ENCODE measurements at places on chromosomes 5 and 9.

- DNase-seq, result no peak
Observed at GRCh38 chr5:59123595-59124561, 541.0 kb downstream of the RAB3C start.

GRCh38 chr5:108760512-108760911 lies 12.8 kb downstream of the FER start:
- no peak for DNase-seq

- DNase-seq, result no peak
Observed at GRCh38 chr9:21590058-21590996, 108.2 kb upstream of the IFNE start.

GRCh38 chr5:32507738-32508434 lies 63.3 kb upstream of the ZFR start:
- peak; percentile 30 for DNase-seq

- no peak for DNase-seq
Observed at GRCh38 chr9:137913771-137914767, 36.5 kb downstream of the CACNA1B start.

- no peak for DNase-seq
Observed at GRCh38 chr9:127776195-127776923, 2.1 kb downstream of the SH2D3C start.

GRCh38 chr9:128160603-128160987 lies 530 bp downstream of the BBLN start:
- DNase-seq, result peak; percentile 38

GRCh38 chr5:123088031-123088805 lies 823 bp upstream of the PRDM6 start:
- DNase-seq, result peak; percentile 42

DNA sequence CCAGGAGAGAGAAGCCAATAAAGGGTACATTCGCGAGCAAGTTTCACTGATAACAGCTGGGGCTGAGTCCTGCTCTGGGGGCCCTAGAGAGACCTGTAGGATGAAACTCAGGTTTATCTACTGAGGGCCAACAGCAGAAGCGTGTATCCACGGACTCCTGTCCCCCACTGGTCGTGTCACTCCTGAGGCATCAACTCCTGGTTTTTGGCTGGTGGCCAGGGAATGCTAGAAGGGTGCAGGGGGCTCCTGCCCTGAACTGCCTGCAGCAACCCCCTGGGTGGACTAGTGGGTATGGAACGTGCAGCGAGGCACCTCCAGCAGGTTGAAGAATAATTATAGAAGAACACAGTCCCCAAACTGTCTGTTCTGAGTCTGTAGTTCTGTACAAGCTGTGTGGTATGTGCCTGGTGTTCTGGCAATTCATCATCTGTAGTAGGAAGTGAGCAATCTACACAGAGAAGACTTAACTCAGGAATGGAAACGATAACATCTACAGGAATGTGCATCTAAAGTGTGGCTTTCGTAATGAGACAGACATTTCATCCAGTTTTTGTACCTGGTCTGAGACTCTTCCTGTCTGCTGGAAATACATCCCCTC lies 64.5 kb upstream of the GNA14 start:
- DNase-seq, result peak; percentile 80

DNA sequence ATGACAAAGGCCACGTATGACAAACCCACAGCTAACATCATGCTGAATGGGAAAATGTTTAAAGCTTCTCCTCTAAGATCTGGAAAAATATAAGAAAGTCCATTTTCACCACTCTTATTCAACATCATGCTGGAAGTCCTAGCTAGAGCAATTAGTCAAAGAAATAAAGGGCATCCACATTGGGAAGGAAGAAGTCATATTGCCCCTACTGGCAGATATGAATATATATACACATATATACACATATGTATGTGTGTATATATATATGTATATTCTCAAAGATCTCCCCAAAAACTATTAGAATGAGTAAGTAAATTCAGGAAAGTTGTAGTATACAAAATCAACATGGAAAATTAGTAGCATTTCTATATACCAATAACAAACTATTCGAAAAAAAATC lies 17.1 kb downstream of the APBA1 start:
- DNase-seq, result no peak

- no peak for DNase-seq
Observed at GRCh38 chr9:75683591-75683990, 206.9 kb upstream of the PCSK5 start.

DNA sequence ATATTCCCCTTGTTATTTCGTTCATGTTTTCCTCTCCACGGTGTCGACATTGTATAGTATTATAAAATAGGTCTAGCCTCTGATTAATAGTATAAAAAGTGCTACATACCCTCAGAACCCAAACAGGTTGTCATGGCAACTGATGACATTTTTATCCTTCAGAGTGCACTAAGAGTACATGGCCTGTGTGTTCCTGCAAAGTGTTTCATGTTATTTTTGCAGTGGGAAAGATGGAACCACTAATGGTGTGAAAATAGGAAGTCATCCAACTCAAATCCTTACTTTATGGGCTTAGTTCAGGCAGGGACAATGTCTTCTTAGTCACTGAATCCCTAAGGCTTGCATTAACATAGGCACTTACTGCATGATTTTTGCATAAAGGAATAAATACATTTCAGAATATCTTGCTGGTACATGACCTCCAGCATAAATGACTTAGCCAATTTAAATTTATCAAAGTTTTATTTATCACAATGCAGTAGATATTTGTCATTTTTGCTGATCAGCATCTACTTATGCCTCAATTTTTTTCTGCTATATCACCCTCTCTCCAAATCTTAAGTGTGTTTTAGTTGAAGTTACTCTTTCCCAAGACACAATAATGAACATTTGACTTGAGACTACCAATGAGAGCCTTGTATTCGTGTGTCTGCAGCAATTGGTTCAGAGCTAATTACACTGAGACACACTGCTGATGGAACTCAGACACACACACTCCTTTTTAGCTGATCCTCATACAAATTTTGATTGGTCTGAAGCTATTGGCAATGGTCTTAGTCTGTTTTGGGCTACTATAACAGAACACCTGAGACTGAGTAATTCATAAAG lies 243.7 kb downstream of the KCTD16 start:
- DNase-seq, result no peak

GRCh38 chr9:134550584-134550983 lies 91.0 kb upstream of the COL5A1 start:
- DNase-seq, result no peak

GRCh38 chr5:116652196-116652729 lies 77.6 kb upstream of the SEMA6A start:
- DNase-seq, result peak; percentile 94

- DNase-seq, result no peak
Observed at GRCh38 chr5:74394528-74394915, 246.0 kb downstream of the ENC1 start.

GRCh38 chr9:38621434-38622287 lies 1.3 kb upstream of the ANKRD18A start:
- peak; percentile 66 for DNase-seq

GRCh38 chr5:72555871-72556270 lies 48.7 kb upstream of the ZNF366 start:
- no peak for DNase-seq

DNA sequence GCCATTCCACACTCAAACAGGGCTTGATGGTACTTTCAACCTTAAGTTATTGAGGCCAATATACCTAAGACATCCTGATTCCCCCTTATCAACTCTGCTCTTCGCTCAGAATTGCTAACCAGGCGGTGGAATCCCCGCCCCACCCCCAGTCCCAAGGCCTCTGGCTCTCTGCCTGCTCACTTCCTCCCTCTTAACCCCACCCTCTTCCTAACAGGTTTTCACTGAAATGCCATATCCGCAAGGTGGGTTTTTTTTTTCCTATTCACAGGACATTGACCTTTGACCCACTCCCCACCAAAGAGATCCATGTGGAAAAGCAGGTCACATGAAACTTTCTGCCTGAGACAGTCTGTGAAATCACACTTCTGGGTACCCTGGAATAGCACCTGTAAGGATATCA lies 66.6 kb upstream of the IFNK start:
- no peak for DNase-seq

GRCh38 chr5:141409598-141410306 lies 1.9 kb downstream of the PCDHGB6 start:
- no peak for DNase-seq

- peak; percentile 33 for DNase-seq
Observed at GRCh38 chr9:108386859-108387384, 468.9 kb downstream of the ACTL7B start.

GRCh38 chr5:126972062-126972895 lies 58.1 kb downstream of the MARCHF3 start:
- no peak for DNase-seq

- DNase-seq, result no peak
Observed at GRCh38 chr5:116507051-116507537, 67.5 kb downstream of the SEMA6A start.

DNA sequence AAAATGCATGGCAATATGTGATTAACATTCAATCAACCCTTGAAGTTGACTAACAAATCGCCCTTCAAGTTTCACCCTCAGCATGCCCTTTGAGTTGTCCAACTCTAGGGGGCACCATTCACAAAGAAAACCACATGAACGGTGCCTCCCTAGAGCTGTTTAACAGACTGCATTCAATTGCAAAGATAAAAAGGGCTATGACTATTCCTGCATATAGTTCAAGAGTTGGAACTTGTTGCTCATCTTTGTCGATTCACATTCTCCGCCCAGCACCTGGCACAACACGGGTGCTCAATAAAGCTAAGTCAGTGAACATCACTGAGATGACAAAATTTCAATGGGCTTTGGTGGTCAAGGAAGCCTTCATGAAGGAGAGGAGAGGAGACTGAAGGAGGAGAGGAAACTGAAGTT lies 69.6 kb upstream of the SLC30A5 start:
- DNase-seq, result peak; percentile 18

- DNase-seq, result peak; percentile 7
Observed at GRCh38 chr9:135857843-135858242, 49.5 kb downstream of the CAMSAP1 start.

DNA sequence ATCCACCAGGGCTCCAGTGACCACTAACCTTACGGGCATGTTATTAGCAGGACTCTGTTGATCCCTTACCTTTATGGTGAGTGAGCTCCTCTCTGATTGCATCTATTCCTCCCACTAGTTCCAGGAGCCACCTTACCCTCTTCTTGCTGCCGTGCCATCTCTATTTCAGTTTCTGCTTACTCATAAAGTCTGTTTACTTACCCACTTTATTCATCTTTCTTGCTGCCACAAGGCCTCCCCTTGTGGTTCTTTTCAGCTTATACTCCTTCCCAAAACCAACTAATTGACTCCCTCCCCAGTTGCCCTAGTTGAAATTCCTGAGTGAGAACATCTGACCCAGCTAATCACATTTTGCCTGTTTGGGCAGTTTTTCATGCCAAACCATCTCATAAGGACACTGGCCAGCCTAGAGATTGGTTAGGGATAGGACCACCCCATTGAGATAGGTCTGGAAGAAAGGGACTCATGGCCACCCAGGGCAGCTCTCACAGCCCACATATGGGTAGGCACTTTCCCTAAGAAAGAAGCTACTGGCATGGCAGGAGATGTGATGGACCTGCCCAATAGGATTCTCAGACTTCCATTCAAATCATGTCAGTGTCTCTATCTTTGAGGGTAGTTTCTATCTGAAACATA lies 412.7 kb downstream of the EFNA5 start:
- DNase-seq, result peak; percentile 52

DNA sequence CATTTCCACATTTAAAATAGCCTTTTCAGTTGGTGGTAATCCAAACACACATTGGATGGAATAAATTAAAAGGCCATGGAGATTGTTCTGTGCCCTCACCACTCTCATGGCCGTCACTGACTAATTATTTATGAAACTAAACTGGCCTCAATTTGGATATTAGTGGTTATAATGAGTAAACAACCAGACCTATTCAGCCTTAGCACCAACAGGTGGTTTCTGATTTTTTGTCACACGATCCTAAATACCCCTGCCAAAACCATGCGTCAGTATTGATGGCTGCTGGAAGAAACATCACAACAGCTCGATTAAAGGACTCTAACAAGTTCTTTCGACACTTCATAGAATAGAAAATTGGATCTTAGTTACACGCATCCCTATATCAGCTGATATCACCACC lies 276.0 kb upstream of the DAP start:
- DNase-seq, result no peak

DNA sequence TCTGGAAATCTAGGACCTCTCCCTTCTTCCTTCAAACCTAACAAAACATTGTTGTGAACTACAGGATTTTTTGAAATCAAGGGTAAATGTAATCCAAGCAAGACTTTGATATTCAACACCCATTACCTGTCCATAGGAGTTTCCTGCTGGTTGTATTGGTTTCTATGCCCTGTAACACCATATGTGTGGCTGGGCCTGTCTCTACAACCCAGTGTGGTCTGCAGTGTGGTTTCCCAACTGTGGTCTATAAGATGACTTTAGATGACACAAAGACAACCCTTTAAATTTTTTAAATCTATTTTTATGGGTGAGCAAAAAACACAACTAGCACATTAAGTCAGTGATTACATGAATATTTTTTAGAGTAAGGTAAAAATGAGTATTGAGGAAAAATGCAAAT lies 93.1 kb downstream of the SMIM15 start:
- no peak for DNase-seq

- peak; percentile 3 for DNase-seq
Observed at GRCh38 chr5:76180814-76181805, 97.9 kb downstream of the SV2C start.

- DNase-seq, result peak; percentile 95
Observed at GRCh38 chr5:132103332-132103951, 29.9 kb downstream of the CSF2 start.

GRCh38 chr5:105677291-105677690 lies 1993.4 kb downstream of the EFNA5 start:
- DNase-seq, result no peak
